Right cardiac atrium (tissue), 5 donors: ENCODE measurements at places on chromosomes 1 and 21. TPM values are rescaled to one million over a fixed set of nuclear protein-coding genes. Genes with fewer than 3 reads are reported as not detected.

DCST1 gene
- polyA plus RNA-seq = not detected

OR2AK2 gene
- not detected for polyA plus RNA-seq

IRF6 gene
- 22.6 TPM for polyA plus RNA-seq

ATP1A4 gene
- 0.07 TPM for polyA plus RNA-seq

EDEM3 gene
- polyA plus RNA-seq = 10.2 TPM
